ENCODE measurements at places on chromosomes 3 and 15. TPM values are rescaled to one million over a fixed set of nuclear protein-coding genes. Genes with fewer than 3 reads are reported as not detected.

- H3K27ac ChIP-seq, result no peak overlapping the region
- H3K27me3 ChIP-seq, result no peaks in the 10 kb centered on the region
- H3K4me3 ChIP-seq, result no peak overlapping the region
- no peak for DNase-seq
- peaks cover 8% of the 10 kb centered on the region for H3K4me1 ChIP-seq
- H3K36me3 ChIP-seq, result no peaks in the 10 kb centered on the region
Measured at GRCh38 chr3:106570426-106570825, 701.6 kb upstream of the CBLB start.

GRCh38 chr3:133494469-133494868, 79.0 kb upstream of the CDV3 start:
- no peak overlapping the region for H3K4me3 ChIP-seq
- DNase-seq, result peak; percentile 12
- H3K4me1 ChIP-seq, result no peaks in the 10 kb centered on the region
- no peaks in the 10 kb centered on the region for H3K36me3 ChIP-seq
- no peaks in the 10 kb centered on the region for H3K27me3 ChIP-seq

DNA sequence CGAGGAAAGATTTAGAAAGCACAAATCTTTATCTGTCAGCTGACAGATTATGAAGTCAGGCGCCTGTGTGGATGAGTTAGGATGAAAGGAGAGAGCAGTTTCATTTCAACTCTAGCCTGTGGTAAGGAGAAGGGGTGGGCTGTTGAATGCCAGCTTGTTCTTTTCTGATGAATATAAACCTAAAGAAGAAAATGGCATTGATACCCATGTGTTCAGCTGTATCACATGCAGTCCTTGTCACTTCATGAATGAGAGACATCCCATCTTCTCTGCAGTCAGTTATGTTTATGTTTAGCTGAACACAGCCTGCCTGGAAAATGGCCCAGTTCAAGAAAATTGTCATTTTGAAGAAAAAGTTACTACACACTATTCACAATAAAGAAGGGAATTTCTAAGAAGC, 345.7 kb upstream of the RBMS3 start:
- no peaks in the 10 kb centered on the region for H3K36me3 ChIP-seq
- no peaks in the 10 kb centered on the region for H3K27me3 ChIP-seq
- H3K4me1 ChIP-seq, result no peaks in the 10 kb centered on the region
- no peak overlapping the region for H3K27ac ChIP-seq
- H3K4me3 ChIP-seq, result no peak overlapping the region
- DNase-seq, result no peak

GRCh38 chr15:39591141-39591895, 10.4 kb downstream of the THBS1 start:
- H3K27ac ChIP-seq, result no peak overlapping the region
- no peak overlapping the region for H3K4me3 ChIP-seq
- peaks cover 6% of the 10 kb centered on the region for H3K27me3 ChIP-seq
- DNase-seq, result no peak
- H3K4me1 ChIP-seq, result no peaks in the 10 kb centered on the region

DNA sequence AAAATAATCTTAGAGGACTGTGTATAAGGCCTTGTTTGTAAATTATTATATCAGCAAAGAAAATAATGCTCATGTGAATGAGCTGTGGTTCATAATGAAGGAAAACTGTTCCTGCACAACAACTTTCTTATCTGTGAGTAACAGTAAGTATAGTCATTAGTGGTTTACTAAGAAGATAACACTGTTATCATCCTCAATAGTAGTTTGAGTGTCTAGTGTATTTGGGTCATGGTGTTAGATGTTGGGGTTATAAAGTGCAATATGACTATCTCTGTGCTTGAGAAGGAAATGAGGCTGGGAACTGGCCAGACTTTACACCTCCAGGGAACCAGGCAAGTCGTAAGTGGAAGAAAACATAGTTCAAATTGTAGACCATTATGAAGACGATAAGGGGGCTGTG, 15.6 kb downstream of the VPS8 start:
- no peak for DNase-seq
- H3K4me1 ChIP-seq, result no peaks in the 10 kb centered on the region
- H3K4me3 ChIP-seq, result no peak overlapping the region
- no peaks in the 10 kb centered on the region for H3K36me3 ChIP-seq

DNA sequence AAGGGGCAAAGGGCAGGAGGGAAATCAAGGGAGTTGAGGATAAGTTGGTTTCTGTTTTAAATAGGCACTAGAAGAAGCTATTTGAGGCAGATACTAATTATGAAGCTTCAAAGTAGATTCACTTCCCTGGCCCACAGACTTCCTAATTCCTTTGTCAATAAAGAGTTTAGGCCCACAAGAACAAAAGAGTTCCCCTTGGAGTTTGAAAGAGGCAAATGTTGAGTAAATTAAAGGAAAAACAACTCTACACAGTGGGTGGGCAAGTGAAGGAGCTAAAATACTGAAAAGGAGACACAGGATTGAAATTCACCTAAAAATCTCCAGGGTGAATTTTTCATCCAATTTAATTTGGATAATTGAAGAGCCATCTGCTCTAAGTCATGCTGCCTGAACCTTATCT, 411.7 kb upstream of the RORA start:
- H3K36me3 ChIP-seq, result no peaks in the 10 kb centered on the region
- H3K27me3 ChIP-seq, result no peaks in the 10 kb centered on the region
- no peak overlapping the region for H3K27ac ChIP-seq

DNA sequence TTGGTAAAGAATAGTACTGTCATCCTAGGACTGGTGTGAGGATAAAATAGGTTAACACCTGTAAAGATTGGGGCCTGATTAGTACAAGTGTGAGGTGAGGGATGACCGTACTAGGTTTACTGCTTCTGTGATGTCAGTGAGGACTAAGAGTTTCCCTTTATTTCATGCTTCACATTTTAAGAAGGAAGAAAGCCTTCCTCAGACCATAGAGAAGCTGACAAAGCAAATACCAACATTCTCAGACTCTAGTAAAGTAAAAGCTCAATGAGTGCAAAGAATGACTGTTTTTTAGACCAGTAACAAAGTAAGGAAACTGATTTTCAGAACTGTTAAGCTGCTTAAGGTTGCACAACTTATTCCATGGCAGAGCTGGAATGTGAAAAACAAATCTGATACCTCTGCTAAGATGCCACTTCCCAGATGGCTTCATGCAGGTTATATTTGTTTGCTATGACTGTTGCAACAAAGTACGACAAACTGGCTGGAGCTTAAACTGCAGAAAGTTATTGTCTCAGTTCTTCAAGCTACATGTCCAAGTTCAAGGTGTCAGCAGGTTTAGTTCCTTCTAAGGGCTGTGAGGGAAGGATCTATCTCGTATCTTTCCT, 354.9 kb downstream of the RSL24D1 start:
- no peaks in the 10 kb centered on the region for H3K4me1 ChIP-seq
- H3K4me3 ChIP-seq, result no peak overlapping the region
- no peak for DNase-seq

DNA sequence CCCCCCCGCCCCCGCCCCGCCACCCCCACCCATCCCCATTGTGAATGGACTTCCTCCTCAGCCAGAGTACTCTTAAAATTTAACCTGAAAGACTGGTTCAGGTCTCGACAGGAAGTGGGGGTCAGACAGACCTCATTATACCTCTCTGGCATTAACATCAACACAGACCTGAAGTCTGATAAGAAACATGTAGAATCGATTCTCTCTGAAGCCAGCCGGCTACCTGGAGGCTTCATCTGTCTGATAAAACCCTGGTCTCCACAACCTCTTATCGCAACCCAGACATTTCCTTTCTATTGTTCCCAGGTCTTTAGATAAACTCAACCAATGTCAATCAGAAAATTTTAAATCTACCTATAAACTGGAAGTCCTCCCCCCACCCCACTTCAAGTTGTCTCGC, 42.6 kb downstream of the SLCO2A1 start:
- H3K4me1 ChIP-seq, result no peaks in the 10 kb centered on the region
- H3K4me3 ChIP-seq, result no peak overlapping the region
- H3K27me3 ChIP-seq, result no peaks in the 10 kb centered on the region
- no peaks in the 10 kb centered on the region for H3K36me3 ChIP-seq

GRCh38 chr3:71070497-71071463, 512.7 kb downstream of the FOXP1 start:
- H3K4me1 ChIP-seq, result peaks cover 42% of the 10 kb centered on the region
- H3K4me3 ChIP-seq, result no peak overlapping the region
- H3K27ac ChIP-seq, result peak overlapping the region; percentile 62
- no peaks in the 10 kb centered on the region for H3K36me3 ChIP-seq

GRCh38 chr15:57298843-57299550, 77.3 kb upstream of the CGNL1 start:
- H3K27me3 ChIP-seq, result no peaks in the 10 kb centered on the region
- H3K27ac ChIP-seq, result peak overlapping the region; percentile 29

- H3K36me3 ChIP-seq, result no peaks in the 10 kb centered on the region
- H3K27me3 ChIP-seq, result no peaks in the 10 kb centered on the region
- no peak overlapping the region for H3K27ac ChIP-seq
- H3K4me1 ChIP-seq, result no peaks in the 10 kb centered on the region
- no peak for DNase-seq
- H3K4me3 ChIP-seq, result no peak overlapping the region
Measured at GRCh38 chr3:168081171-168081771, 14.5 kb downstream of the GOLIM4 start.

GRCh38 chr3:111735243-111735758, 123.8 kb upstream of the PHLDB2 start:
- peak; percentile 45 for DNase-seq
- H3K27me3 ChIP-seq, result no peaks in the 10 kb centered on the region
- no peaks in the 10 kb centered on the region for H3K4me1 ChIP-seq

- H3K4me1 ChIP-seq, result peaks cover 12% of the 10 kb centered on the region
- H3K27me3 ChIP-seq, result no peaks in the 10 kb centered on the region
- H3K27ac ChIP-seq, result no peak overlapping the region
- no peak overlapping the region for H3K4me3 ChIP-seq
- no peak for DNase-seq
- H3K36me3 ChIP-seq, result no peaks in the 10 kb centered on the region
Measured at GRCh38 chr3:197202694-197203093, 95.7 kb downstream of the DLG1 start.

DNA sequence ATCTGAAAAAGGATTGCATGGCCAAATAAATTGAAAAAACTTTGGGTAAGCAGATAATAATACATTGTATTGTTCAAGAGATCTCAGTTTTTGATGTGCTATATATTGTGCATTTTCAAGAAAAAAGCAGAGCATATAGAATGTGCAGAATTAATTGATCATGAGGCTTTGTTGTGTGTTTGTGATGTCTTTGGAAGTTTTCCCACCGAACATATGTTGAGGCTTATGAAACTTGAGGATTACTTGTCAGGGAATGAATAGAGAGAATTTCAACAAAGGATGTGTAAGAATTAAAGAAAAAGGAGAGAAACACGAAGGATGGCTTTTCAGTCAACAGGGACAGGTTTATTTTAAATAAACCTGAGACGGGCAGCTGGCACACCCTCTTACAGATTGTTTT, 232.5 kb upstream of the POU1F1 start:
- no peak overlapping the region for H3K27ac ChIP-seq
- no peak overlapping the region for H3K4me3 ChIP-seq
- no peak for DNase-seq
- no peaks in the 10 kb centered on the region for H3K36me3 ChIP-seq
- H3K27me3 ChIP-seq, result no peaks in the 10 kb centered on the region
- peaks cover 16% of the 10 kb centered on the region for H3K4me1 ChIP-seq

DNA sequence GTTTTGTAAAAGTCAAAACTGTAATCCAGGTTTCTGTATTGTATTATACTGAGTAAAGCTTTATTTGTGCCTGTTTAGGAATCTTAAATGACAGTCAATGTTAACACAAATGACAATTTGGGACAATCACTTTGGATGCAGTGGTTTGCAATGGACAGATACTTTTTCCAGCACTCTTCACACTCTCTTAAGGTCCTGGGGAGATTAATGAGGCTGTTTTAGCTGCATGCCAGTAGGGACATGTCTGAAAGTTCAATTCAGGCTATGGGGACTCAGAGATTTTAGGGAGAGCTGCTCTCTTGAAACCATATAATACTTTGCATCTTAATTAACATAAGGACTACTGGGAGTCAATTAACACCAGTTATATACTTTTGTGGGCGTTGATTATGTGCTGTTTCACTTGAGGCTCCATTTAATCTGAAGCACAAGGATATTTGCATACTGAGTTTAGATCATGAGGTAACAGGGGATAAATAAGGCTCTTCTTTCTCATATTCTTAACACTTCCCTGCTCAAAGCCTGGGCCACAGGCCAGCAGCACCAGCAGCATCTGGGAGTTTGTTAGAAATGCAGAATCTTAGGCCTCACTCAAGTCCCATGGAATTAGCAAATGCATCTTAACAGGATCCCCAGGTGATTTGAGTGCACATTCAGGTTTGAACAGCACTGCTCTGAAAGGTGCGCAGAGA, 972.8 kb downstream of the PLOD2 start:
- no peak overlapping the region for H3K27ac ChIP-seq
- H3K27me3 ChIP-seq, result no peaks in the 10 kb centered on the region
- no peak for DNase-seq
- no peak overlapping the region for H3K4me3 ChIP-seq
- peaks cover 20% of the 10 kb centered on the region for H3K4me1 ChIP-seq

GRCh38 chr3:172676196-172676922, 34.5 kb downstream of the NCEH1 start:
- H3K36me3 ChIP-seq, result no peaks in the 10 kb centered on the region
- no peak for DNase-seq
- no peaks in the 10 kb centered on the region for H3K4me1 ChIP-seq
- H3K27ac ChIP-seq, result no peak overlapping the region
- H3K27me3 ChIP-seq, result no peaks in the 10 kb centered on the region

GRCh38 chr3:195131176-195131575, 139.8 kb downstream of the XXYLT1 start:
- H3K36me3 ChIP-seq, result no peaks in the 10 kb centered on the region
- H3K27ac ChIP-seq, result no peak overlapping the region
- H3K4me1 ChIP-seq, result no peaks in the 10 kb centered on the region
- no peaks in the 10 kb centered on the region for H3K27me3 ChIP-seq

- H3K36me3 ChIP-seq, result no peaks in the 10 kb centered on the region
- DNase-seq, result no peak
- no peak overlapping the region for H3K4me3 ChIP-seq
- no peaks in the 10 kb centered on the region for H3K4me1 ChIP-seq
- H3K27me3 ChIP-seq, result peaks cover 7% of the 10 kb centered on the region
- no peak overlapping the region for H3K27ac ChIP-seq
Measured at GRCh38 chr3:38588995-38589937, 60.2 kb downstream of the SCN5A start.

GRCh38 chr3:14237457-14237856, 58.8 kb downstream of the LSM3 start:
- no peaks in the 10 kb centered on the region for H3K4me1 ChIP-seq
- H3K36me3 ChIP-seq, result no peaks in the 10 kb centered on the region
- H3K27me3 ChIP-seq, result peaks cover 13% of the 10 kb centered on the region

- H3K4me1 ChIP-seq, result peaks cover 29% of the 10 kb centered on the region
- H3K27me3 ChIP-seq, result no peaks in the 10 kb centered on the region
- no peaks in the 10 kb centered on the region for H3K36me3 ChIP-seq
- H3K27ac ChIP-seq, result no peak overlapping the region
- H3K4me3 ChIP-seq, result no peak overlapping the region
Measured at GRCh38 chr3:35757991-35758757, 118.8 kb downstream of the ARPP21 start.

Gene MUC20
- total RNA-seq, result 1.1 TPM

Gene TM6SF1
- 1.8 TPM for total RNA-seq

Gene TSEN2
- total RNA-seq, result 34.5 TPM

Gene COLQ
- total RNA-seq, result 1.3 TPM

Gene DUOX1
- total RNA-seq, result 1.4 TPM

Gene CDCP1
- 0.13 TPM for total RNA-seq

Gene CCR9
- not detected for total RNA-seq

Gene INSYN1
- 2.0 TPM for total RNA-seq

Gene PDE12
- total RNA-seq, result 12.2 TPM

All from A673 (cell line).